ENCODE measurements at places on chromosomes 7 and 10.

- no peak for DNase-seq
Observed at GRCh38 chr10:110836706-110837105, 35.0 kb upstream of the PDCD4 start.

DNA sequence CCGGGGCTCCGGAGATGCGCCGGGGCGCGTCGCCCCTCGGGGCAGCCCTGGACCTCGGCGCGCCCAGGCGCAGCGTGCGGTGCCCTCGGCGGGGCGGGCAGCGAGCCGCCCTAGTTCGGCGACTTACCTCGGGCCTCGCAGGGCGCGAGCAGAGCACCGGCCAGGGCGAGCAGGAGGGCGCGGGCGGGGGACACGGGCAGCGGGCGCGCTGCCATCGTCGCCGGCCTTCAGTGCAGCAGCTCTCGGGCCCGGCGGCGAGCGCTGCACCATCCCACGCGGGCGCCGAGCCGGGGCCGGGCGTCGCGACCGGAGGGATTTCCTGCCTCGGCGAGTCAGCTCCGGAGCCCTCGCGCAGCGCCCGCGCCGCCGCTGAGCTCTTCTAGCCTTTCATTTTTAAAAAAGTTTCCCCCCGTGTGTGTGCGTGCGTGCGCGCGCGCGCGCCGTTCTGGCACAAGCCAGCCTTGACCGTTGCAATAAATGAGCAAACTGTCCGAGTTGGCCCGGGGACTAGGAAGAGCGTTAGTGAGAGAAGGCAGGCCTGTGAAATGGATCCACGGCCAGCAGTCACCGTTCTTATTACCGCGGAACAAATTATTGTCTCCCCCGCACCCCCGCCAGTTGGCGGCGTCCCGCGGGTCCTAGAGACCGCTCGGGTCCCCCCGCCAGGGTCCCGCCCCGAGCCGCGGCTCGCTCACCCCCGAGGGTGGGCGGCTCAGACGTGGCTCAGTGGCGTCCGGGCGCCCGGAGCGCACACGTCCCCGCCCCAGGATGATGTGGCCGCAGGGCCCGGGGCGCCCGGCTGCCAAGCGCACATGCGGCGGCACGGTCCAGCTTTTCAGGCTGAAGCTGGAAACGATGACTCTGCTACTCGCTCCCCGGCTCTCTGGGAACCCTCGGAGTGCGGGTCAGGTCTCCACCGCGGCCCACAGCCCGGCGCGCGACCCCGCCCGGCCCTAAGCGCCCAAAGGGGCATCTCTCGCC, at the start of gene ADAM12:
Gene ADAM12 (minus strand): TSS at position 547 of the 981 bp plus-strand sequence. CDS start 332 bp downstream, at position 215.
- no peak for DNase-seq

GRCh38 chr10:79145517-79146470, 77.0 kb downstream of the ZMIZ1 start:
- no peak for DNase-seq

DNA sequence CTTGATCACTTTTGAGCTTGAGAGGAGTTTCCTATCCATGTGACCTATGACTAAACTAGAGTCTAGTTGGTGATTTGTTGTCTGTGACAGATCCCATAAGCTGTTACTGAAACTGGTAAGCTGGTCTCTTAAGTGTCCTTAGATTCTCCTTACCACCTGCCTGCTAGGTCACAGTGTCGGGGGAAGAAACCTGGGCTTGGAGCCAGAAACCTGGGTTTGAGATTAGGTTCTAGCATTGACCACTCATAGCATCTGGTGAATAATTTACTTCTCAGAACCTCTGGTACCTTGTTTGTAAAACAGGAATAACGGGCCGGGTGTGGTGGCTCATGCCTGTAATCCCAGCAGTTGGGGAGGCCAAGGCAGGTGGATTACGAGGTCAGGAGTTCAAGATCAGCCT, 21.8 kb upstream of the ITPRID1 start:
- no peak for DNase-seq

- no peak for DNase-seq
Observed at GRCh38 chr10:80272793-80273522, 16.5 kb downstream of the MAT1A start.

GRCh38 chr10:35896001-35896400, 253.9 kb upstream of the FZD8 start:
- no peak for DNase-seq

- DNase-seq = no peak
Observed at GRCh38 chr7:151273651-151274390, 25.3 kb upstream of the SMARCD3 start.

DNA sequence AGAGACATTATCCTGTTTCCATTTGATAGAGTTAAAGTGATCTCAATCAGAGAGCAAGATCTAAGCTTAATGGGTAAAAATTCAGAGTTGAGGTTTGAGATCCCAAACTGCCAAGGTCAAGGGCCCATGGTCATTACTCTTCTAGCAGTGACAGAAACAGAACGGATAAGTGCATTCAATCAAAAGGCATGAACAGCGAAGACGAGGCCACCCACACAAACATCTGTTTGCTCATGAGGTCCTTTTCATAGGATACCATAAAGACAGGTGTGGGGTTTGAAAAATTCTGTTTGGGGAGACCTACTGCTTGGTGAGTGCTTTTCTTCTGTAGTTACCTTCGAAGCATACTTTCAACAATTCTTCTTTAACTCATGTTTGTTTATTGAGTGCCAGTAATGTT, 58.3 kb downstream of the SEMA3C start:
- no peak for DNase-seq

DNA sequence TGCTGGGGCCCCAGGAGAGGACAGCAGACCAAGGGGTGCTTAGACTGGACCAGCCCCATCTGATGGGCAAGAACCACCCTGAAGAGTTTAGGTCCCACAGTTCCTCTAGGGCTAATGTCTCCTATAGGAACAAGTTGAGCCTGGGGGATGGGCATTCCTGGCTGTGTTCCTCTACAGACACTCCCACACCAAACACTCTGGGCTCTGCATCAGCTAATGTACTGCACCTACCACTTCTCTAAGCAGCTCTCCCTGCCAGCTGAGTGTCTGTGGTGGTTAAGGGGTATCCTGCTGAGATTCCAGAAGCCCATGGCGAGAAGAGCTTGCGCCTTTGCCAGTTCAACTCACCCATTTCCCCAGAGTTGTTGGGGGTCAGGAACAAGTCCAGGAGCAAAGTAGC, 284.1 kb upstream of the CSTF2T start:
- DNase-seq = no peak

DNA sequence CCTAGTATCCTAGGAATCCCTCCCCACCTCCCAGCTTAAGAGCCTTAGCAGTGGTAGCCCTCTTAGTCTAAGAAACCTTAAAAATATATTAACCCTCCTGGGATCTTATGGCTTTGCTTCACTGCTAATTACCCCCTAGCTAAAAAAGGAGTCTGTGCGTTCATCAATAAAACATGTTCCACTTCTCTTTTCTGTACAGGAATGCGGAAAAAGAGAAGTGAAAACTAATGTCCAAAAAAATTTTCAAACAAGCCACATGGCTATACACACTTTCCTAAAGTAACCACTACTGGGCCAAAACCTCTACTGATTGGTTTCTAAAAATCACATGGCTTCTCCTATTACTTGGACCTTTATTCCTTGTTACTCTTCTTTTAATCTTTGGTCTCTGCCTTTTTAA, 667.1 kb upstream of the LRRTM3 start:
- no peak for DNase-seq

DNA sequence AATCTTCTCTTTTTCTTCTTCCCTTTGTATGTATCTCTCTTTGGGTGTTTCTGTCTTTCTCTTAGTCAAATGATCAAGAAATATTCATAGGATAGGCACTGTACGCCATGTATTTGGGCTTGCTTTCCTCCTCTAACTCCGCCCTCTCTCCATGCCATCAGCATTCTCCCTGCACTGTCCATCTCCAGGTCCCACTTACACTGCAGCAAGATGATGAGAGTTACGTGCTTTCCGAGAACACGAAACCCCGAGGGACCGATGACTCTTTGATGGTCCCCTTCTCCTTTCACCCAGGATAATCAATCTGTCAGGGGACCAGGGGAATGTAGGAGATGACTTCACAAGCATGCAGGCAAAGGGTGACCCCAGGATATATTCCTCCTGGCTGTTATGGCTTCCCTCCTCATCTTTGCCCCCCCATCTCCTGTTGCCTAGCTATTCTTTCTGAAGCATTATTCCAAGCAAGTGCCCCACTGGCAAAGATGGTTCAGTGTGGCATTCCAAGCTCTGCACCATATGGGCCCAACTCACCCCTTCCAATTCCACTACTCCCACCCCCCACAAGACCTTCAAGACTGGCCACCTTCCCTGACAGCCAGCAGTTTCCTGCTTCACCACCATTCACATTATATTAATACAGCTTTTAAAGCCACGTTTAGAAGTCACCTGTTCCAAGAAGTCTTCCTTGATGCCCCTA, 40.0 kb downstream of the HIF1AN start:
- no peak for DNase-seq

DNA sequence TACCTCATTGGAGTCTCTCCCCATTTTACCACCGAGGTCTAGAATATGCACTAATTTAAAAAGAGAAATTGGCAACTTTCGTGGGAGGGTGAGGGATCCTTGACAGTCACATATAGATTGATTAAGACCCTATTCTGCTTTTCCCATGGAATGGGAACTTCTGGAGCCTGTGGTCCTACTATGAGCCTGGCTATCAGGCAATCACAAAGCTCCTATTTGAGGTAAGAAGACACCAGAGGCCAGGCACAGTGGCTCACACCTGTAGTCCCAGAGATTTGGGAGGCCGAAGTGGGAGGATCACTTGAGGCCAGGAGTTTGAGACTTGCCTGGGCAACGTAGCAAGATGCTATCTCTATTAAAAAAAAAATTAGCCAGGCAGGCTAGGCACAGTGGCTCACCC, 104.7 kb upstream of the CCNY start:
- DNase-seq = no peak

DNA sequence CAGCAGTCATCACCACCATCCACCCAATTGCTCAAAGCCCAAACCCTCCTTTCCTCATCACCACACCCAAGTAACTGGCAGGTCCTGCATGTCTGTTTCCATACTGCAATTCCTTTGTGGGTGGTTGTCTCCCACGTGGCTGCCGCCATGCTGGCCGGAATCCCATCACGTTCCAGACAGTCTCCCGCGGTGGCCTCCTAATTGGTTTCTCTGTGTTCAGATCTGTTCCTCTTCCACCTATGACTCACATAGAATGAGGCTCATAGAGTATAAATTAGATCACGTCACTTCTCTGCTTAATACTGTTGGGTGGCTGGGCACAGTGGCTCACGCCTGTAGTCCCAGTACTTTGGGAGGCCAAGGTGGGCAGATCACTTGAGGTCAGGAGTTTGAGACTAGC, 813.0 kb downstream of the TYW1 start:
- no peak for DNase-seq

DNA sequence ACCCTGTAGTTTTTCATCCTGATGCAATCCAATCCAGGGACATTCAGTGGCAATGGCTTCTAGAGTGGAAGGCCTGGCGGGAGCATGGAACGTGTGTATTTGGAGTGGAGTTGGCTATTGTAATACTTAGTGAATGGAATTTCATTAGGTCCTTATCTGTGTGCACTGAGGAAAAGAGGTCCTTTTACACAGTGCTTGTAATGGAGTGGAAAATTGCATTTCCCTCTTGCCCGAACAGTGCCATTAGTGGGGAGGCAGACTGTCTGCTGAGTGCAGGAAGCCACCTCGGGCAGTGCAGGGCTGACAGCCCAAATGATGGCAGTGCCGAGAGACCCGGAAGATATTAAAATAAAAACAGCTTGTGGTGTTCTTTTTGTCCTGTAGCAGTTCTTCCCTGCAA, 786.6 kb downstream of the LRMDA start:
- DNase-seq = no peak

GRCh38 chr10:119642556-119643111, 8.5 kb upstream of the BAG3 start:
- DNase-seq = no peak

DNA sequence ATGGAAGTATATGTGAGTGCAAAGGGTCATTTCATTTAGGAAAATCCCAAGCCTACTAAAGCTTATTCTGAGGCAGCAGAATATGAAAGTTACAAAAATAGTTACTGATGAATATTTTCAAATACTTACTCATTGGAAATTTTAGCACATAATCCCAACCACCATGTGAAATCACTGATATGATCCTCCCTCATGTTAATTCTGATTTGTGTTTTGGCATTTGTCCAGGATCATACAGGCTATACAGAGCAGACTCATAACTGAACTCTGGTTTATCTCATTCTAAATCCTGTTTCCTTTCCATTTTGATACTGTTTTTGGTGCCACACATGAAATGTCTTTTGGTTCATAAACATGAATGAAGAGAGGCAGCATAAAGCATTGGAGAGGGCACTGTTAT, 3.4 kb upstream of the FAM24B start:
- no peak for DNase-seq

GRCh38 chr7:128115821-128116723, 84.8 kb upstream of the LRRC4 start:
- no peak for DNase-seq

DNA sequence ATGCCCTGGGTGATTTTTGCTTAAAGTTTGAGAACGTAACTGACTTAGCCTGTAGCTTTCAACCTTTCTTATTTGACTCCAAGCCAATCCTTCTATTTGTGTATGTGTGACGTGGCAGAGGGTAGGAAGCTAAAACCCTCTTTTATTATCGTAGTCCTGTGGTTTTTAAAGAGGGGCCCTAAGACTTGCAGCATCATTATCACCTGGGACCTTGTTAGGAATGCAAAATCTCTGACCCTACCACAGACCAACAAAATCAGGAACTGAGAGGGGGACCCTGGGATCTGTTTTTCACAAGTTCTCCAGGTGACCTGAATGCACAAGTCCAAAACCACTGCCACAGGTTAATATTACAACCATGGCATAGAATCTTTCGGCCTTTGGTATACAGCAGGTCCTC, 80.1 kb downstream of the OSBPL3 start:
- DNase-seq = no peak

- DNase-seq = no peak
Observed at GRCh38 chr10:79004311-79004710, 64.5 kb upstream of the ZMIZ1 start.

GRCh38 chr10:824497-824896, 107.0 kb downstream of the LARP4B start:
- DNase-seq = no peak

DNA sequence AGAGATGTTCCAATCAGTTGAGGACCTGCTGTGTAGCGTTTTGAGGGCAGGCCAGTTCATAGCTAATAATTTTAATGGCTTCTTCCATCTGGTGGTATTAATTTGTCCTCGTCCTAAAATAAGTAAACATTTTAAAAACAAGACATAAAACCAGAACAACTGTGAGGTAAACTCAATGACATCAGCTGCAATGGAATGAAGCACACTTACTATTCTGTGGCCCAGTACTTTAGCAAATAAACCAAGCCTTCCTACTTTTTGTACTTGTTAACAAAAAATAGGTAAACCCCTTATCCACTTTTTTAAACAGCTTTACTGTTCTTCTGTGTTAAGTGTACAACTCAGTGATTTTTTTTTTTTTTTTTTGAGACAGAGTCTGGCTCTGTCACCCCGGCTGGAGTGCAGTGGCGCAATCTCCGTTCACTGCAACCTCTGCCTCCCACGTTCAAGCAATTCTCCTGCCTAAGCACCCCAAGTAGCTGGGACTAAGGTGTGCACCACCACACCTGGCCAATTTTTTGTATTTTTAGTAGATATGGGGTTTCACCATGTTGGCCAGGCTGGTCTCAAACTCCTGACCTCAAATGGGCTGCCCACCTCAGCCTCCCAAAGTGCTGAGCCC, 28.9 kb upstream of the FZD1 start:
- no peak for DNase-seq

Measured in activated naive CD4-positive, alpha-beta T cell treated with anti-CD3 and anti-CD28 coated beads for 36 hours (primary cell).